Smooth muscle cell of the brain vasculature (primary cell): ENCODE measurements at places on chromosomes 3 and 15.

DNA sequence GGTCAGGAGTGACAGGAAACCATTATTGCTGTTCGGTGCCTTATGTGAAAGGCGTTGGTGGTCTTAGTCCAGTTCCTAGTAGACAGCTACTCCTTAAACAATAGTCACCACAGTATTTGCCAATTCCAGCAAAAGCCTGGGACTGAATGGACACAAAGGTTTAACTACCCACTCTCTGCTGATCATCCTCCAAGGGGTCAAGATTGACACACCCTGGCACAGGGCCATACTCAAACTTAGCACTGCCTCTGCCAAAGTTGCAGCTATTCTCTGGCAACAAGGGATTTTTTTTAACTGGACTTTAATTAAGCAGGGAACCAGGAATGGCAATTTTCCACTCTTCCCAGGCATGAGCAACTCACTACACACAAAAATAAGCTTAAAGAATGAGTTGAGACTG, 193.9 kb downstream of the NLGN1 start:
- DNase-seq: no peak

DNA sequence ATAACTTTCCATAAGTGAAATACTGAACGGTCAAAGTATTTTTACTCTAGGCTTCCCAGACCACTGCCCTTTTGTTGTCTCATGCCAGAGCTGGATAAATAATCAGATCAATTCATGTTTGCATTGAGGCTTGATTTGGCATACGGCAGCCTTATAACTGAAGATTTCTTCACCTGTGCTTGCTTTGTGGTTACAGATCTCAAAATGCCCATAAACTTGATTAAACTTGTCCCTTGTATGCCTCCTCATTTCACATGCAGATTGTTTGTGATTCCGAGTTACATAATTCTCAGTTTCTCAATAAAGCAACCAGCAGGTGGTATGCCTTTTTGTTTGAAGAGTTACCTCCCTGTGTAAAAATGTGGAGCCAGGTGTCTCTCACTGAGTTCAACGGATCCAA, 211.4 kb upstream of the LRIG1 start:
- no peak for DNase-seq

DNA sequence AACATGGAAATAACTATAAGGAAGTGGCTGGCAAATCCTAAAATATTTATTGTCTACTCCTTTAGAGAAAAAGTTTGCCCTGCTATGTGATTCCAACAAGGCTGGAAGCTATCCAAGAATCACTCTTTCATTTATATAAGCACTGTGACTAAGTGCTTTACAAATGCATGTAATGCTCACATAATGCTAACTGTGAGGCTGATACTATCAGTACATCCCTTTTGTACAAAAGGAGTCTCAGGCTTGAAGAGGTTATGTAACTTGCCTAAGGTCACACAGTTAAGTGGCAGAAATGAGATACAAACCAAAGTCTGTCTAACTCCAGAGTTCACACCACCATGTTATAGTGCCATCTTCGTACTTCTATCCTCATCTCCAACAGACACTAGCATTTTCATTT, 17.0 kb downstream of the TOPBP1 start:
- DNase-seq: peak; percentile 55

DNA sequence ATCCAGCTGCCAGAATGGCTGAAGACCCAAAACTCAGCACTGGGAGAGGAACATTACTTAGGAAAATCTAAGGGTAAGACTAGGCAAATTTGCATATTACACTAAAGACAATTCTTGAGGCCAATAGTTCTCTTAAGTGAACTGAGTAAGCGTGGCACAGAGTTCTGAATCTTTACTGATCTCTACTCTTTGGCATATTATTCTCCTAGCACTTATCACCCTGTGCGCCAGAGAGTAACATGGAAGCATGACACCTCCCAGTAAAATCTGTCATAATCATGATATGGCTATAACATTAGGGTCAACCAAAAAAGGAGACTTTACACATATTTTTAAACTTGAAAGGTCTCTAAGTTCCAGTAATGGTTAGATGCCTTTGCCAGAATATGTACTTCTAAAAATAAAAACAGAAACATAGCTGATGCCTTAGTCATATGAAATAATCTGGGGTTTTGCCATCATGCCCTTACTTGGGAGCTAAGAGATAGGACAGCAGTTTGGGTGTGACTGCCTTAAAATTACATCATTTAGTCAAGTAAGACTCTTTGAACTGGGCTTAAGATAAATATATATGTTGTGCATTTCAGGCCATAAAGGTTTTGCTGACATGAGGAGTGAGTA, 290.5 kb downstream of the PLCL2 start:
- DNase-seq: no peak

DNA sequence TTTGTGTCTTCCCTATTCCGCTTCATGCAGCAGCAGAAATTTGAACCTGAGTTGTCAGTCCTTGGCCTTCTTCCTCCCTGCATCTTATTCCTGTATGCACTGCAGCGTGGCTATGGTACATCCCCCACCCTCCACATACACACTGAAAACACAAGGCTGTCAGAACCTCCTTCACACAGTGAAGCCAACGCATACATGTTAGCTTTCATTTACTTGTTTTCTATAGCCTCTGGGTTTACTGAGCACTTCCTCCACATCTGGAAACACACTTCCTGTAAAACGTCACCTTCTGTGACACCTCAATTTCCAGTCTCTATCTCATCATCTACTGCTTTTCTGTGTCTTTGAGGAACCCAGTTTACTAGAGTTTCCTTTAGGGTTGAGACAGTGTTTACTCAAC, 47.0 kb downstream of the SUSD5 start:
- DNase-seq: no peak

GRCh38 chr3:41502023-41502422, 302.7 kb downstream of the CTNNB1 start:
- no peak for DNase-seq

- no peak for DNase-seq
These were observed 171.8 kb downstream of the TMEM108 start for GRCh38 chr3:133209871-133210550.

DNA sequence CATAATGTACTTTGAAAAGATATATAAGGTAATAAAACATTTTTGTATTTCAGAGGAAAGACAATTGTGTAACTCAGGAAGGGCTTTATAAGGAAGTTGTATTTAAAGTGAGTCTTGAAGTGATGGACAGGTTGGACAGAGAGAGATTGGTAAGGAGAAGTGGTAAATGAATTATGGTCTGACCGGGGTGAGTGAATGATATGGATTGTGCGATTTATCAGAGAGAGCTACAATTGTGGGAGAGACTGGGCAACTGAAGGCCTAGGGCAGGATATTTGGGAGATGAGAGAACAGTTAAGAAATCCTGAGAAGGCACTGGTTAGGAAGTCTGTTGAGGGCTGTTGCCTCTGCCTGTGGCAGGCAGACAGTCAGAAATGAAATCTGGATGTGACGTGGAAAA, 14.8 kb downstream of the IL1RAP start:
- DNase-seq: no peak

- DNase-seq: no peak
These were observed 433.7 kb downstream of the SHQ1 start for GRCh38 chr3:72414481-72415016.
